ENCODE measurements at places on chromosomes 16 and 17. TPM values are rescaled to one million over a fixed set of nuclear protein-coding genes. Genes with fewer than 3 reads are reported as not detected.

- H3K27ac ChIP-seq: no peak overlapping the region
- peaks cover 6% of the 10 kb centered on the region for H3K36me3 ChIP-seq
- DNase-seq: no peak
- H3K4me1 ChIP-seq: peaks cover 10% of the 10 kb centered on the region
- H3K27me3 ChIP-seq: no peaks in the 10 kb centered on the region
Measured at GRCh38 chr16:67963292-67963661, 5.2 kb downstream of the SLC12A4 start.

GRCh38 chr16:15689290-15689689, 39.2 kb downstream of the NDE1 start:
- no peaks in the 10 kb centered on the region for H3K4me1 ChIP-seq
- H3K36me3 ChIP-seq: peaks cover 45% of the 10 kb centered on the region
- DNase-seq: no peak
- H3K4me3 ChIP-seq: no peak overlapping the region

GRCh38 chr17:82912484-82913089, 72.8 kb upstream of the ZNF750 start:
- no peak overlapping the region for H3K27ac ChIP-seq
- H3K4me1 ChIP-seq: peaks cover 27% of the 10 kb centered on the region
- H3K27me3 ChIP-seq: no peaks in the 10 kb centered on the region
- no peak for DNase-seq
- H3K4me3 ChIP-seq: no peak overlapping the region
- H3K36me3 ChIP-seq: peaks cover 15% of the 10 kb centered on the region

DNA sequence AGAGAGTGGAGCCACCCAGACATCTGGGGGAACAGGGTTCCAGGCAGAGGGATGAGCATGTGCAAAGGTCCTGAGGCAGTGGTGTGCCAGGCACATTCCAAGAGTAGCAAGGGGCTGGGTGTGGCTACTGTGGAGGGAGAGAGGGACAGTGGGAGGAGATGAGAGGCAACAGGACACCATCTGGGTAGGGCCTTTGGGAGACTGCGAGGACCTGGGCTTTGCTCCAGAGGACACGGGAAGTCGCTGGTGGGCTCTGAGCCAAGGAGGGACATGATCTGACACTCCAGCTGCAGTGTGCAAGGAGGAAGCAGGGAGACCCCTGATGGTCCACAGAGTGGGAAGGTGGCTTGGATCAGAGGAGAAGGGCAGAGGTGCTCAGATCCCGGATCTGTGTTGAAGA, 56.7 kb upstream of the MED9 start:
- H3K4me1 ChIP-seq: peaks cover 15% of the 10 kb centered on the region
- H3K27me3 ChIP-seq: no peaks in the 10 kb centered on the region
- H3K27ac ChIP-seq: no peak overlapping the region

DNA sequence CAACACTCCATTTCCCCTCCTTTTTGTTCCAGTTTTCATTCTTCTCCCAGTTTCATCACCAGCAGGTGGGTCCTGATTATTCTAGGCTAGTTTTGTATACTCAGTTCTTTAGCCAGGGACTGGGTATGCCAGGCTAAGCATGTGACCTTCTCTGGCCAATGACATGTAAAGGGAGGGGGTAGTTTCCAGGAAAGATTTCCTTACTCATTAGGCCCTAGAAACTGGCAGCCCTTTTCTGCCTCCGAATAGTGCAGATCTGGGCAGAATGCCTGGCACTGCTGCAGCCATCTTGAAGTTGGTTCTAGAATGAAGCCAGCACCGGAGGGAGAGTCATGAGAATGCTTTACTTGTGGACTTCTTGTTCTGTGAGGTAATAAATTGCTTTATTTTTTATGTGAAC, 126.9 kb upstream of the AXIN2 start:
- H3K27ac ChIP-seq: no peak overlapping the region
- H3K36me3 ChIP-seq: no peaks in the 10 kb centered on the region
- peaks cover 8% of the 10 kb centered on the region for H3K4me1 ChIP-seq
- H3K4me3 ChIP-seq: no peak overlapping the region

GRCh38 chr16:79723583-79724168, 123.1 kb upstream of the MAF start:
- H3K27ac ChIP-seq: no peak overlapping the region
- no peaks in the 10 kb centered on the region for H3K27me3 ChIP-seq
- no peaks in the 10 kb centered on the region for H3K36me3 ChIP-seq
- H3K4me3 ChIP-seq: no peak overlapping the region
- H3K4me1 ChIP-seq: no peaks in the 10 kb centered on the region

DNA sequence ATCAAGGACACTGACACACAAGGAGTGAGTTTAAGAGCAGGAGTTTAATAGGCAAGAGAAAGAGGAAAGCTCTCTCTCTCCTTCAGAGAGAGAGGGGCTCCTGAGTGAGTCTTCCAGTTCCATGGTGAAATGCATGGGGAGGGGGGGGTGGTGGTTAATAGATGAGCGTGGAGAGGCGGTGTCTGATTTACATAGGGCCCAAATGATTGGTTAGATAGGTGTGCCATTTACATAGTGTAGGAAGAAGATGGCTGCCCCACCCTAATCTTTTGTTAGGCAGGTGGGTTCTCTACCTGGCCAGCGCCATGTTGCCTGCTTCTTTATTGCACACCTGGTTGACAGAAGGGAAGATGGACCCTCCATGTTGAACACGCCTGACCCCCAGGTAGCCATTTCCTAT, 250.0 kb upstream of the CACNG5 start:
- H3K4me3 ChIP-seq: no peak overlapping the region
- no peaks in the 10 kb centered on the region for H3K27me3 ChIP-seq
- H3K27ac ChIP-seq: no peak overlapping the region
- peaks cover 39% of the 10 kb centered on the region for H3K4me1 ChIP-seq
- H3K36me3 ChIP-seq: peaks cover 25% of the 10 kb centered on the region
- no peak for DNase-seq

DNA sequence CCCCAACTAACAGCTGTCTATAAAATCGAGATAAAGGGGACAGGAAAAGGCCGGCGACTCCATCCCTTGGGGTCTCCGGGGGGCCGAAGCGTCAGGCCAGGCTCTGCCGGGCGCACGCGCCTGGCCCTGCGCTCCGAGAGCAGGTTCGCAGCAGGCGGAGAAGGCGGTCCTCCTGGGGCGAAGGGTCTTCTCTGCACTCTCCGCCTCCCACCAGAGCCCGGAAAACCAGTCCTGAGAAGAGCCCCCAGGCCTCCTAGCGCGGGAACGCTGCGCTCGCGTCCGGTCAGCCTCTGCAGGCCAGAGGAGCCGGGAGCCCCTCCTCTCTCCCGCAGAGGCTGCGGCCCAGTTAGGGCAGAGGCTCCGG, 5.1 kb downstream of the FOXF1 start:
- H3K36me3 ChIP-seq: no peaks in the 10 kb centered on the region
- no peak for DNase-seq
- H3K27me3 ChIP-seq: peaks cover 72% of the 10 kb centered on the region
- peaks cover 18% of the 10 kb centered on the region for H3K4me1 ChIP-seq
- no peak overlapping the region for H3K4me3 ChIP-seq
- no peak overlapping the region for H3K27ac ChIP-seq

GRCh38 chr16:5479926-5480325, 382.3 kb upstream of the EEF2KMT start:
- H3K27ac ChIP-seq: no peak overlapping the region
- H3K4me1 ChIP-seq: no peaks in the 10 kb centered on the region
- H3K27me3 ChIP-seq: no peaks in the 10 kb centered on the region
- H3K4me3 ChIP-seq: no peak overlapping the region

DNA sequence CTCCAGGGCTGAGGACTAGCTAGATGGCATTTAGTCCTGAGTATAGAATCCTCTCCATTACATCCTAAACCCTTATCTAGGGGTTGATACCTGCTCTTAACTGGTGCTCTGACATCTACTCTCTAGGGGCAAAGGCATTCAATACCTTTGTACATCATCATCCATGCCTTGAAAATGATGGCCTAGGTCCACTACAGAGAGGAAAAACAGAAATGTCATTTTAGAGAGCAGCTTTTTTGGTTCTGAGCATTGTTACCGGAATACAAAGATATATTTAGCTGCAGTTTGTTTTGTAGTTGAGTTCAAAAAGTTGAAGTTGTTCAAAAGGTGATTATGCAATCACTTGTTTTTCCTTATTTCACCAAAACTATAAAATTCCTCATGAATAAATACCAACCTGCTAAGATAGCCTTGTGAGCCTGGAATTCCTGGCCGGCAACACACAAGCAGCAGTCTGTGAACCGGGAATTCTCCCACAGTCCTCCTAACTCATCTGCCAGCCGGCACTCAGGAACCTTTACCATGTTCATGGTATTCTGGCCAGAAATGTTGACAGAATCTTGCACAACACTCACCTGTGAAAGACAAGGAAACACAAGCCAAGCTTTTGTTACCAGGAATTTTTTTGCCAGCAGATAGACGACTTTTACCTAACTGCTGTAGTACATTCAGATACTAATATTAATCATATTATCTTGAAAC, 35.4 kb downstream of the NXPH3 start:
- no peak overlapping the region for H3K27ac ChIP-seq
- H3K36me3 ChIP-seq: peaks cover 3% of the 10 kb centered on the region
- H3K4me1 ChIP-seq: peaks cover 3% of the 10 kb centered on the region
- no peak for DNase-seq
- H3K4me3 ChIP-seq: no peak overlapping the region

Gene OR4D1
- 0.21 TPM for total RNA-seq

Gene ACSM2A
- total RNA-seq: not detected

Gene ITGAL
- 89.0 TPM for total RNA-seq

Gene SLFN13
- total RNA-seq: 28.6 TPM

Gene TLCD3B
- 6.1 TPM for total RNA-seq
